ENCODE measurements at places on chromosomes 2 and 18. TPM values are rescaled to one million over a fixed set of nuclear protein-coding genes. Genes with fewer than 3 reads are reported as not detected.

- H3K4me1 ChIP-seq: no peaks in the 10 kb centered on the region
- DNase-seq: no peak
- no peak overlapping the region for H3K4me3 ChIP-seq
- H3K27ac ChIP-seq: no peak overlapping the region
These were observed 62.6 kb downstream of the SMAD7 start for GRCh38 chr18:48887905-48888772.

GRCh38 chr2:186429104-186429503 is 57.0 kb upstream of the ZC3H15 start:
- H3K4me1 ChIP-seq: no peaks in the 10 kb centered on the region
- H3K4me3 ChIP-seq: no peak overlapping the region
- H3K27me3 ChIP-seq: no peaks in the 10 kb centered on the region
- H3K36me3 ChIP-seq: no peaks in the 10 kb centered on the region

DNA sequence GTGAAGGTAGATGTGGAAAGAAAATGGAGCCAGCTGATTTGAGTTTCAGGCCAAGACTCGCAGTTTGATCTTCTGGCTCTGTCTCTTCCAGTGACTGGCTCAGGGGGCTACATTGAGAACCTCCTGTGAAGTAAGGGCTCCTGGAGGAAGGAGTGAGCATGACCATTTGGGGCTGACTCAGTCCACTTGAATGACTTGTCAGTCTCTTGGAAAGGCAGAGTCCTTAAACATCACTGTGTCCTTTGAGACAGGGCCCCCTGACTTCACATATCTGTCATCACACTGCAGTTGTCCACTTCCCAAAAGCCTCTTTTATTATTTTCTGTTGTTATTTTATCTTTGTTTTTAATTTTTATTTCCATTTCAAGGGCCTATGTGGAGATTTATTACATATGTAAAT is 204.6 kb upstream of the APCDD1 start:
- H3K36me3 ChIP-seq: no peaks in the 10 kb centered on the region
- H3K27me3 ChIP-seq: no peaks in the 10 kb centered on the region
- no peak overlapping the region for H3K27ac ChIP-seq
- DNase-seq: no peak

The FOXD4L1 gene
- total RNA-seq: not detected

DNA sequence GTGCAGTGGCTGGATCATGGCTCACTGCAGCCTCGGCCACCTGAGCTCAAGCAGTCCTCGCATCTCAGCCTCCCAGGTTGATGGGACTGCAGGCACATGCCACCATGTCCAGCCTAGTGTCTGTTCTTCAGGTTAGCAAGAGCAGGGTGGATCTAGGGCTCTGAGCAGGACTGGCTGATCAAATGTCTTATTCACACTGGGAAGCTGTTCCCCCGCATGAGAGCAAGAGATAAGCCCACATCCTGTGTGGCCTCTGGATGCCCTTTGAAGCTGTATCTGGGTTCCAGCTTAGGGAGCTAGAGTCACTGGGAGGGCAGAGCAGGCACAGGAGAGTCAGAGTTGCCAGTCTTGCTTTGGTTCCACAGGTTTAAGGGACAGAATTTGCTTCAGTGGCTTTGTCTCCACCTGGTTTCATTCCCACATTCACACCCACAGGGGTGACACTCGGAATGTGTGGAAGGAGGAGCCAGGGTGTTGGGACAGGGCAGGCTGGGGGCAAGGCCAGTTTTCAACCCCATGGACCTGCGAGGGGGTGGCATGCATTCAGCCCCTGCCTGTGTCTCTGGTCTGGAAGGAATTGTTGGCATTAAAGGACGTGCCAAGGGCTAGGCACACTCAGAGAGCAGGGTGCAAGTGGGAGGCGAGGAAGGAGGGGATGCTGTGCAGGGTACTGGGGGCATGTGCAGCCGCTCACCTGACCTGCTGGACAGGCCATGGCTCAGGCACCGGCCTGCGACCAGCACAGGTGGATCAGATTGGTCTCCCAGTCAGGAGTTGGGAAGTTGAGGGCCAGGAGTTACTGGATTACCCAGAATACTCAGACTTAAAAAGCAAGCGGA is 24.5 kb downstream of the PTPN18 start:
- H3K36me3 ChIP-seq: peaks cover 28% of the 10 kb centered on the region
- H3K4me1 ChIP-seq: peaks cover 37% of the 10 kb centered on the region
- no peak for DNase-seq
- H3K27ac ChIP-seq: no peak overlapping the region
- H3K27me3 ChIP-seq: no peaks in the 10 kb centered on the region

The PLEKHH2 gene
- 0.19 TPM for total RNA-seq

The CAD gene
- total RNA-seq: 21.8 TPM

GRCh38 chr2:43136876-43137275 is 89.5 kb downstream of the ZFP36L2 start:
- no peaks in the 10 kb centered on the region for H3K27me3 ChIP-seq
- no peaks in the 10 kb centered on the region for H3K36me3 ChIP-seq
- H3K27ac ChIP-seq: peak overlapping the region; percentile 92
- H3K4me3 ChIP-seq: no peak overlapping the region
